ENCODE measurements at places on chromosomes 3 and 15. TPM values are rescaled to one million over a fixed set of nuclear protein-coding genes. Genes with fewer than 3 reads are reported as not detected.

SUSD5 gene
- total RNA-seq: not detected

B2M gene
- 4,357 TPM for total RNA-seq

SI gene
- not detected for total RNA-seq

DNA sequence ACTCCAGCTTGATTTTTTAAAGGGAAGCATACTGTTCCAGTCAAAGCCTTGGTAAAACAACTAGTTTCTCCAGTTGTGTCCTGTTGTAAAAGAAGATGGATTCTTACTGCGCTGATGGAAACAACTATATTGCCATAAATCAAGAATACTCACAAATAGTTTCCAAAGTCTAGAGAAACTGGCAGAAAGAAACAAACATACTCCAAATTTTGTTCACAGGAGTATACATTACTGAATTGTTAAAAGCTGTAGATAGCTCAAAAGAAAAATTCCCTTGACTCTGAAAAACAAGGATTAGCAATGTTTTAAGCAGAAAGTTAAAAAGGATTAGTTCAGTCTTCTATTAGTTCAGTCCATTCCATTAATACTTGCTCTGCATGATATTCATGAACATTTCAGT, 27.6 kb downstream of the SORD start:
- H3K36me3 ChIP-seq: no peaks in the 10 kb centered on the region
- H3K4me1 ChIP-seq: no peaks in the 10 kb centered on the region
- H3K4me3 ChIP-seq: no peak overlapping the region
- no peak overlapping the region for H3K27ac ChIP-seq

- no peak for DNase-seq
- H3K4me3 ChIP-seq: no peak overlapping the region
- H3K27ac ChIP-seq: no peak overlapping the region
- H3K27me3 ChIP-seq: no peaks in the 10 kb centered on the region
These were observed 25.5 kb downstream of the SEC62 start for GRCh38 chr3:169992156-169992555.
